Renal pelvis (tissue), 12 donors: ENCODE measurements at places on chromosomes 3 and 15. TPM values are rescaled to one million over a fixed set of nuclear protein-coding genes. Genes with fewer than 3 reads are reported as not detected.

DNA sequence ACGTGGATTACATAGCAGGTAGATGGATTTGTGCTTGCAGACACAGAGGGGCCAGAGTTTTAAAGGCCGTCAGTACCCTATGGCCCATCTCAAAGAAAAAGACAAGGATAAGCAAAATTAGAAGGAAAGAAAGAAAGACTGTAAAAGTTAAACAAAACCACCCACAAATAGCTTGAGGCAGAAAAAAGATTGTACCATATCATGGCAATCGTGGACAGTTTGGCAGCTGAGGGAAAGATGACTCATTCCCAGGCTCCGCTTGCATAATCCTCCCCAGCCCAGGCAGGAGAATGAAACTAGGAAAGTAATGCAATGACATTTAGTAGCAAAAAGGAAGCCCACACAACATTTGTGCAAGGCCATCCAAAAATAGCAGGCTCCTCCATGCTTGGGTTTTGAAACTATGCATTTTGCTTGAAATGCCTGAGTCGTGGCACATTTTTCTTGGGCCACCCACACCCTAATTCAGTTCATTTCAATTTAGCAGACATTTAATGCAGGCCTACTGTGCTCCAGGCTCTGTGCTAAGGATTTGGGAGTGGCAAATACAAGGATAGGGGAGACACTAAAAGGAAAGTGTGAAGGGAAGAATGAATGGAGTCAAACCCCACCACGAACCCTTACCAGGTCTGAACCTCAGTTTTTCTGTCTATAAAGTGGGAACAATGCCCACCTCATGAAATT, 40.9 kb upstream of the SMAD3 start:
- no peak for DNase-seq

DNA sequence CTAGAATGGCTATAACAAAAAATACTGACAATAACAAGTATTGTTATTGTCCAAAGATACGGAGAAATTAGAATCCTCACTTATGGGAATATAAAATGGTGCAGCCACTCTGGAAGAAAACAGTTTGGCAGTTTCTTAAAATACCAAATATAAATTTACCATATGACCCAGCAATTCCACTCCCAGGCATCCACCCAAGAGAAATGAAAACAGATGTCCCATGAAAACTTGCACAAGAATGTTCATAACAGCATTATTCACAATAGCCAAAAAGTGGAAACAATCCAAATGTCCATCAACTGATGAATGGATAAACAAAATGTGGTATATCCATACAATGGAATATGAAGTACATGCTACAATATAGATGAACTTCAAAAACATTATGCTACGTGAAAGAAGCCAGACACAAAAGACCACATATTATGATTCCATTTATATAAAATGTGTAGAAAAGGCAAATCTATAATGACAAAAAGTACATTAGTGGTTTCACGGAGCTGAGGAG, 9.4 kb downstream of the AAGAB start:
- DNase-seq = no peak

DNA sequence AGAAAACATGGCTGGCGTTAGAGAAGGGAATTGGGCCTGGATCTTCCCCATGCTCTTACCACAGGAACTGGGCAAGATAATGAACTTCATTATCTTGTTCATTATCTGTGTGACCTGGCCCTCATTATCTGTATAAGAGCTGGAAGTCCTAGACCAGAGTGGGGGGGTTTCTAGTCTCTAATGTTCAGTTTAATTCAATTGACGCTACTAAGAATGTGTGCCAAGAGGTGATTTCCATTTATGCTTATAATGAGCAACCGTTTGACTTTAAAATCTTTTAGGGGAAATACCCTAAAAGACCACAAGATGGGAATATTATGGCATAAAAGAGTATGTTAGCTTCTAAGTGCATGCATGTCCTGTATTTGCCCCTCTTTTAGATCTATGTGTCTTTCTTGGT, 59.1 kb upstream of the CSTA start:
- no peak for DNase-seq

PTX3 gene
- polyA plus RNA-seq = 6.3 TPM

DNA sequence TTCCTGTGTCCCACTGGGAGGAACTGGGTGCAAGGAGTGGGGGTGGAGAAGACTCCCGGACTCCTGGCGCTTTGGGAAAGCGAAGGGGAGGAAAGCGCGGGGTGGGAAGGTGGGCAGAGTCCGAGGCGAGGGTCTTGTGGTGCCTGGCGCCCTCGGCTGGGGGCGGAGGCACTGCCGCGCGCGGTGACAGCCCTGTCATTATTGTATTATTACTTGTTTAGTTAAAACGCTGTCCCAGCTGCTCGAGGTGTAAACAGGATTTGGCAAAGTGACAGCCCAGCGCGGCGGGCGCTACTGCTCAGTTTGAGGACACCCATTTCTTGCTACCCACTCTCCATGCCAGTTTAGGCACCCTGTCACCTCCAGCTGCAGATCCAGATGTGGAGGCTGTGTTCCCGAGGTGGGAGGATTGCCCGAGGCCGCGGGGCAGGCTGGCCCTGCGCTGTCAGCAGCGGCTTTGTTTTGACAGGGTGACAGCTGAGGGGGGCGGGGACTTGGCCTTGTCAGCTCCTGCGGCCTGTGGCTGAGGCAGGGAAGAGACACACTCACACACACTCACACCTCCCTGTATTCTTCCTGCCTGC, 1.0 kb downstream of the KAT2B start:
- peak; percentile 71 for DNase-seq

DNA sequence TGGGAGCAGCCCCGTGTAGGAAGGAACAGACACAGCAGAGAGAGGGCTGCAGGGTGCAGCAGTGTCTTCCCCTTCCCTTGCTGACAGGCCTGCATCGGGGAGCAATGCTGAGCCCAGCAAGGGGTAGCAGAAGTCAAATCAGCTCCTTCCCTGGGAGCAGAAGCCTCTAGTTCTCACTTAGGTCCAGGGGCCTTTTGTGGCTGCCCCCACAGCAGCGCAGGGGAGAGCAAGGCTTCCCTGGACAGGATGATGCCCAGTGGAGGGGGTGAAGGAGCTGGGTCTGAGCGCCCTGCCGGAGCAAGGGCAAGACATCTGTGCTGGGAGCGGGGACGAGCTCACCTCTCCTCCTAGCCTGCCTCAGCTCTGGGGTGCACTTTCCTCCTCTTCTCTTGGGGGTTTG, 827 bp downstream of the PLCB2 start:
- no peak for DNase-seq

ATP13A4 gene
- polyA plus RNA-seq = 3.0 TPM

GRCh38 chr3:146142757-146143156, 18.2 kb downstream of the PLOD2 start:
- no peak for DNase-seq

DNA sequence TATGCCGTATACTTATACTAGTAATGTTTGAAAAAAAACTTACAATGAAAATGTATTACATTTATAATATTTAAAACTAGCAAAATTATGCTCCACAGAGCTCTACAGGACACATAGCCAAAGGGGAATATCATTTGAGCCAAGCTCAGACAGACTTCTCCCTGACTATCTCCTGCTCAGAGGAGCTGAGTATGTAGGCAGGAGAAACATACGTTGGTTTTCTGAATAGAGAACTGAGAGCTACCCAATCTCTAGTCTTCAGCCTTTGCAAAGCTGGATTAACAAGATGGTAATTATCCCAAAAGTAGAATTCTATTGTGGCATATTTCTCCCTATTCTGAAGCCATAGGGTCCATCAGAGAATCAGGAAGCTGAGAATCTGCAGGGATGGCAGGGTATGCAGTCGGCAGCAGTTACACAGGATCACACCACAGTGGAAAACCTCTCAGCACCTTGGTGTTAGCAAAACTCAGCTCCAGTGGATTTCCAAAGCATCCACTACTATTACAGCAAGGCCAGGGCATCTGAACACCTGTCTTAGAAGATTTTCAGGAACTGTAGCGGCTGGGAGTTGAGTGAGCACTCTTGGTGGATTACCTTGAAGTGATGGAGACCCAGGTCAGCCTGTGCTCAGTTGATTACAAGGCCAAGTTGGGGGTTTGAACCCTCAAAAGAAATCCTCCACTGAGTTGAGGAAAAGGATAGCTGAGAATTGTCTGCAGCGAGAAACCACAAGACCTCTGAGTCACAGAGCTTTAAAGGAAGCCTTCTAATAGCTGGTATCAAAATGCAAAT, 30.1 kb downstream of the GPR15 start:
- no peak for DNase-seq

WWTR1 gene
- 100 TPM for polyA plus RNA-seq

GRCh38 chr15:77644543-77645247, 12.0 kb upstream of the LINGO1 start:
- DNase-seq = no peak

DNA sequence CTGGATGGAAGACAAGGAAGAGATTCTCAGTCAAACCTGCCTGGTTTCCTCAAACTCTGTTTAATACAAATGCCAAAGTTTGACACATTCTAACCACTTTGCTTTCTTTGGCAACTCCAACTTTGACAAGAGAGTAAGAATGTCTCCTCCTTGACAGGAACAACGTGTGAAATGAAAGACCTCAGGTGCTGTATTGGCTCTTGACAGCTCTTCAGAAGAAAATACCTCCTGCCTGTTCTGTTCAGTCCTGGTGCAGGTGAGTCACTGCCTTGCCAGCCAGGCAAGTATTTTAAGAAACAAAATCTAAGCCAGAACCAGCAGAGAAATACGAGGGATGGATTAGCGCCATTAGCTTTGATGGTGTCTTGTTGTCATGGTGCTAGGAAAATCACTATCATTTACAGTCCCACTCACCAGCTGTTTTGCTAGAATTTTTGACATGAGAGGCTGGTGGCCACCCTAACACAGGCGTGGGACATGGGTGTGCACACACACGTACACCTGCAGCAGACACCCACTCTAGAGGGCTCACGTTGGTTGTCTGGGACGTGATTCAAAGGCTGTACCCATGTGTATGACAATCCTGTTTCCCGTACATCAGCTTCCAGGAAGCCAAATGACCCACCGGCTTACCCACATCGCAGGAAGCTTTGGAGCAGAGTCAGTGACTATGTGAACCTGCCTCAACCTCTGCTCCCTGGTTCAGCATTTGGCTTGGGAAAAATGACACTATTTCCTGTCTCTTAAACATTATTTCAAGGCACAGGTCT, 60.4 kb downstream of the CCNL1 start:
- no peak for DNase-seq

SCAANT1 gene
- polyA plus RNA-seq = 3.3 TPM

DNA sequence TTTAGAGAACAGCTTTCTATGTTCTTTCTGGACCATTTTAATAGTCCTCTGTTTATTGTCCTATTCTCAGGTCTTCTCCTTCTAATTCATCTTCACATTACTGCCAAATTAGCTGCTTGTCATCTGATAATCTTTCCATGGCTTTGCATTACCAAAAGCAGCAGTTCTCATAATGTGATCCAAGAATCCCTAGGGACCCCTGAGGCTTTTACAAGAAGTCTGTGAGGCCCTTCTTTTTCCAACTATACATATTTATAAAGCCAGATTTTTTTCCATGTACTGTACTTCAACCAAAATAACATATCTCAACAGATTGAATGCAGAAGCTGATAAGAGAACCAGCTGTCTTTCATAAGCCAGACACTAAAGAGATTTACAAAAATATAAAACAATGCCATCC, 162.5 kb upstream of the BFSP2 start:
- no peak for DNase-seq

GRCh38 chr3:194870394-194871110, 184.9 kb downstream of the FAM43A start:
- no peak for DNase-seq

- DNase-seq = peak; percentile 37
Observed at GRCh38 chr3:135007607-135008006, 212.5 kb downstream of the EPHB1 start.

DNA sequence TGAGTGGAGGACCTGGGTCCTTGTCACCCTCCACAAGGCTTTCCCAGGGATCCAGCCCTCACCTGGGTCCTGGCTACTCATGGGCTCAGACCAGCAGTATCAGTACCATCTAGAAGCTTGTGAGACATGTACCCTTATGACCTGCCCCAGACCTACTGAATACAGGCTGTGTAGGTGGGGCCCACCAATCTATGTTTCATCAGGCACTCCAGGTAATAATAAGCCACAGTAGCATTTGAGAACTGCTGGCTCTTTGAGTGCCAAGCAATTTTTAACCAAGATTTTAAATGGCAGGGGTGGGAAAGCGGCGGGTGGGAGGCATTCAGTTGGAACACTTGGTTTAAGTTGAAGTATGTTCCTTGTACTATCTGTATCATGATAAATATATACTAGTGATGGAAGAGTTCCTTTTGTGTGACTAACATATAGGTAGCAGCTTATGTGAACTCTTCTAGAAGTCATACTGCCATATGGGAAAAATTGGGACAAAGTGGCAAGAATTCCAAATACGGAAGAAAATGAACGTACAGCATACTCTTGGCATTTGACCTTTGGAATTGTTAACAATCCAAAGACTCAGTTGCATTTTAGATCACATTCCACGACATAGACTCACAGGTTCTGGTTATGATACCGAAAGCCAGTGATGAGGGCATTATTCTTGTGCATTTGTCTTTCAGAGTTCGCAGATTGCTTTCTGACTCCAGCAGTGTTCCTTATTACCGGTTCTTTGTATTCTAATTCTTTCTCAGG, 190.4 kb downstream of the GHSR start:
- DNase-seq = no peak

DNA sequence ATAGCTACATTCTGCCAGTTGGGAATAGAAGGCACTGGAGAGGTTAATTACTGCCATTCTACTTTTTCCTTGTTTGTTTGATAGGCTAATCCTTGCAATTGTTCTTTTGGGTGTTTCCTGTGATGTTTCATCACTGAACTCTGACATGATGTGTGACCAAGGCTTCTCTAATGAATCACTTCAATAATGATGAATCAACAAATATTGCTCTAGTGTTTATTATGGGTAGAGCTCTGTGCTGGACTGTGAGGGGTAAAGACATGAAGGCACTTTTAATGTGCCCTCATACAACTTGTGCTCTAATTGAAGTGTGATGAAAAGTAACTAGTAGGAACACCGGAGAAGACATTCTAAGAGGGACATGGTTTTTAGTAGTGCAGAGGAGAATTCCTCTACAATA, 233.6 kb downstream of the WDR72 start:
- no peak for DNase-seq

DNA sequence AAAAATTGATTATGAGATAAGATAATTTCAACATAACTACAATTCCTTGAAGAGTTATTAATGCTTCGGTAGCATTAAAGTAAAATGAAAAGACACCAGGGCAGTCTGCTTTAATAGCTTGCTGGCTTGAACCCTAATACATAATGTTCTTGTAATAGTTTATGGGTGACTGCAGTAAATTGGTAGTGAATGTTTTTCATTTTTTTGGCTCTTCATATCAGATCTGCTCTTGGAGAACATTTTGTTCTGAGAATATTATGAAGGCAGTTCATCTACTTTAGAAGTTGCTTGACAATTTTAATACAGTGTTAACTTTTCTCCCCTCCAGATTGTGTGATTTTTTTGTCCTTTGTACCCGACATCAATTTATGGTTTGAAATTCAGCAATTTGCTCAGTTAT, 128.4 kb downstream of the ZBTB20 start:
- DNase-seq = no peak

PLD1 gene
- 10.5 TPM for polyA plus RNA-seq

GUCA1C gene
- polyA plus RNA-seq = 0.57 TPM

GRCh38 chr3:19901337-19901736, 32.7 kb downstream of the EFHB start:
- peak; percentile 17 for DNase-seq

GRCh38 chr3:183777016-183777618, 48.3 kb downstream of the MAP6D1 start:
- DNase-seq = no peak

TM6SF1 gene
- 2.0 TPM for polyA plus RNA-seq

- peak; percentile 57 for DNase-seq
Observed at GRCh38 chr15:68055224-68055705, 1.1 kb downstream of the PIAS1 start.

GOLGA6A gene
- not detected for polyA plus RNA-seq

GRCh38 chr3:126751611-126752302, 47.7 kb downstream of the CHCHD6 start:
- DNase-seq = no peak
